ENCODE measurements at places on chromosomes 13 and 19.

DNA sequence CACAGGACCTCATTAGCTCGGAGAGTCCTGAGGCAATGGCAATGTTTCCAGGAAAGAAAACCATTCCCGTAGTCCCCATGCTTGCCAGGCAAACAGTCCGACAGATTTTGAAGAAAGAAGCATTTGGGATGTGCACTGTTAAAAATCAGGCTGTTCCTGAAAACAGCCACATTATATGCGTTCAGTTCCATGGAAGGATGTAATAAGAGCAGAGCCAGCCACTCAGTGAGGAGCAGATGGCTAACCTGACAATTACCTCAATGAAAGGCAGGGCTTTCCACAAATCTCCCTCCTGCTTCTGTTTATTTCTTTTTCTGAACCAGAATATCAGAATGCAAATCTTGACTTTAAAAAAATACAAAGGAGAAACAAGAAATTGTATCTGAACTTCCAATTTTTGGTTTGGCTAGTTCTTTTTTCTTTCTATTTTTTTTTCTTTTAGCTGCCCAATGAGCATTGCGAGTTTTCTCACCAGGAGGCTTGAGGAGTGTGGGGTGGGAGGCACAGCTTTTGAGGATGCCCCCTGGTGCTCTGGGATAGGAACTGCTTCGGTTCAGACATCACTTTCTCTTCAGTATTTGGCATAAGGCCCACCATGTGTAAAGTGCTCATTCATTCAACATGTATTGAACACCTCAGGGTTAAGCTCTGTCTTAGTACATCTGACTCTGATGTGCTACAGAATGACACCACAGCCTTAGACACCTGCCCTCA is 124.2 kb downstream of the TBC1D4 start:
- no peak for DNase-seq

- DNase-seq, result no peak
Observed at GRCh38 chr13:113784645-113785024, 25.6 kb downstream of the TMEM255B start.

DNA sequence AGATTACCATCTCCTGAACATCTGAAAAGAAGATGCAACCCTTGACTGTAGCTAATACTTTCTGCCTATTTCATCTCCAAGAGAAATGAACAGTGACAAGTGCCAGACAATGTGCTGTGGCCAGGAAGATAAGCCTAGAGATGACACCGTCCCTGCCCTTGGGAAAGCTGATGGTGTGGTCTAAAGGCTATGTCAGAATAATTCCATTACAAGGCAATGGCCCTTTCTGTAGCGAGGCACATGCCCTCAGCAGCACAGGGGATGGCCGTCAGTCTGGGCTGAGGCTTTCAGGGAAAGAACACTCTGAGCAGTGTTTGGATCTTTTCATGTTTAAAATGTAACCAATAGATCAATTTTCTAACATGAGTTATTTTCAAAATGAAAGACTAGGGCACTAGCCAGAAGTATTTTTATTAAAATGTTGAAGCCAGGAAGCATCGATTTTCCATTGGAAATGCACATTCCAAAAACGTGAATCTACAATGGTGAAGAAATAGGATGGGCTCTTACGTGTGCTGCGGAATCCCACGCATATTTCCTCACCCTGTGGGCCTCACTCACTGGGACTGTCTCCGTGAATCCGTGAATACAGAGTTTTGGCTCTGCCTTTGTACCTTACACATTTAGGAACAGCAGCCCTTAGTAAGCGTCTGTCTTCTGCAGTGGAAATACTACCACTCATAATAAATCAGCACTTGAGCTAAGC is 22.0 kb downstream of the COL4A1 start:
- no peak for DNase-seq

- DNase-seq, result no peak
Observed at GRCh38 chr19:58572818-58573657, at the start of gene MZF1. TSS of gene MZF1 (minus strand) at chr19:58573335. CDS start at chr19:58571389, 1,946 bp downstream.

GRCh38 chr13:110640591-110641029 is 25.3 kb downstream of the NAXD start:
- DNase-seq, result no peak

GRCh38 chr13:51240178-51240577 is 18.0 kb downstream of the FAM124A start:
- no peak for DNase-seq
